ENCODE measurements at places on chromosomes 3 and 15.

- DNase-seq = no peak
Observed at GRCh38 chr15:48020166-48020565, 100.6 kb upstream of the SLC24A5 start.

DNA sequence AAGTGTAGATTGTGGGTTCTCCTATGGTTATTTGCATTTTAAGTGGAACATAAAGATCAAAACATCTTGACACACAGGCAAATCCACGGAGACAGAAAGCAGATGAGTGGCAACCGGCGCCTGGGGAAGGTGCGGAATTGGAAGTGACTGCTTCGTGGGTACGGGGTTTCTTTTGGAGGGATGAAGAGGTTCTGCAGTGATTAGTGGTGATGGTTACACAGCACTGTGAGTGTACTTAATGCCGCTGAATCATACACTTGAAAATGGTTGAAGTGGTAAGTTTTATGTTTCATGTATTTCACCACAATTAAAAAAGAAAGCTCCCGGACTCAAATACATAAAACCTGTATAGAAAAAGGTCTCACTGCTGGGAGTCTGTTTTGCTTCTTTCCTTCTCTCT, 18.5 kb upstream of the VPS33B start:
- no peak for DNase-seq

DNA sequence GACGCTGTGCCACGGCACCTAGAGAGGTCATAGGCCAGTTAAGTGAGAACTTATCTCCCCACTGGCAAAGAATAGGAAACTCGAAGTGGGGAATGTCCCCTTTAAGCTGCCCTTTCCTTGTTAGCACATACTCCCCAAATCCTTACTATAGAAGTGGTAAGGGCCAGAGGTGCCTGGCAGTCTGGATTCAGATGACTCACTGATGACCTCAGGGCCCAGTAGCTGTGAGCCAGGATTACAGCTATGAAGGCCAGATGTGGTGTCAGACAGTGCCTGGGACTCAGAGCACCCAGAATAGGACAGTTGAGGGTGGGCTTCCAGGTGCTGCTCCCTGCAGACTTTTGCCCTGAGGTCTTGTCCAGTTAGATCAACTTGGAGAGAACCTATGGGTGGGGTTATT, 37.7 kb downstream of the PDIA5 start:
- DNase-seq = no peak

DNA sequence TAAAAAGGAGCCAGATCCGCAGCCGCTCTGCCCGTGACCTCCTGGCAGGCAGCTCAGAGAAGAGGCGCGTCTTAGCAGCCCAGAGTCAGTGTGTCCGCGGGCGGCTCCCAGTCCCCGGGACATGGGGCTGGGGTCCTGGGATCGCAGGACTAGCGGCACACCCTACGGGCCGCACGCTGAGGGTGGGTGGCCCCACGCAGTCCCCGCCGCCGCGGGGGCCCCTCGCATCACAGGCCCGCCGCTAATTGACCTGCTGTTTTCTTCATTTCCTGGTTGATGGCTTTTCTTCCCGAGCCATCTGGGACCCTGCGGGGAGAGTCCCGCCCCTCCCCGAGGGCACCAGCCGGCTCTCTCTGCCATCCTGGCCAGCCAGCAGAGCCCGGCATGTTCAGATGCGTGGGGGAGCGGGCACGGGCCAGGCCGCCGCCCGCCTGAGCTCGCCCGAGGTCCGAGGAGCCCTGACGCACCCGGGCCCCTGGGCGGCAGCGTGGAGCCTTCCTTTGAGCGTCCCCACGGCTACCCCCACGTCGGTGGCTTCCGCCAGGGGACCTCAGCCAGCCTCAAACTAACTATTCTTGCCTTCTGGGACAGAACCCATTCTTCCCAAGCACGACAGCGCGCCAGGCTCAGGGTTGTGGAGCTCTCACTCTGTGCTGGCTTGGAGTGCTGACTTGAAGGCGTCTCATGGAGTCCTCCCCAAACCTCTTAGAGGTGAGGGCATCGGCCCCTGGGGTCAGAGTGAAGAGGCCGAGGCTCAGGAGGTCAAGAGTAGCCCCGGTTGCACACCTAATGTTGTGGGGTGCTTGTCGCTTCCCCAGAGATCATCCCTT, 34.6 kb upstream of the CACNA2D3 start:
- DNase-seq = peak; percentile 64

DNA sequence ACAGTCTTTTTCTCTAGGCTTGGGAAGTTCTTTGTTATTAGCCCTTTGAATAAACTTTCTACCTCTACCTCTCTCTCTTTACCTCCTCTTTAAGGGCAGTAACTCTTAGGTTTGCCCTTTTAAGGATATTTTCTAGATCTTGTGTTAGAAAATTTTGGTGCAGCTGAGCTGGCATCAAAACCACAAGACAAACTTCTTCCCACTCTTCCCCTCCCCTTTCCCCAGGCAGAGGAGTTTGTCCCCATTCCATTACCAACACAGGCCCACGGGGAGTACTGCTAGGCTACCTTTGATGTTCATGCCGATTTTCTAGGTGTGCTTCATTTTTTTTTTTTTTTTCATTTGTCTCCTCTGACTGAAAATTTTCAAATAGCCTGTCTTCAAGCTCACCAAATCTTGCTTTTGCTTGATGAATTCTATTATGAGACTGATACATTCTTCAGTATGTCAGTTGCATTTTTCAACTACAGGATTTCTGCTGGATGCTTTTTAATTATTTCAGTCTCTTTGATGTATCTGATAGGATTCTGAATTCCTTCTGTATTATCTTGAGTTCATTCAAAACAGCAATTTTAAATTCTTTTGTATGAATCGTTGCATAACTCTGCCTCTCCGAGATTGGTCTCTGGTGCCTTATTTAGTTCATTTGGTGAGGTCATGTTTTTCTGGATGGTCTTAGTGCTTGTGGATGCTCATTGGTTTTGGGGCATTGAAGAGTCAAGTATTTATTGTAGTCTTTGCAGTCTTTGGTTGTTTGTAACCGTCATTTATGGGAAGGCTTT, 112.0 kb downstream of the UBE2E2 start:
- no peak for DNase-seq
